ENCODE measurements at places on chromosomes 7 and 10.

- peak; percentile 24 for DNase-seq
These were observed at the start of gene LAMB1 for GRCh38 chr7:108002726-108003598. Gene LAMB1, minus strand, starts transcription at chr7:108003161. Its CDS starts 276 bp downstream, at chr7:108002885.

DNA sequence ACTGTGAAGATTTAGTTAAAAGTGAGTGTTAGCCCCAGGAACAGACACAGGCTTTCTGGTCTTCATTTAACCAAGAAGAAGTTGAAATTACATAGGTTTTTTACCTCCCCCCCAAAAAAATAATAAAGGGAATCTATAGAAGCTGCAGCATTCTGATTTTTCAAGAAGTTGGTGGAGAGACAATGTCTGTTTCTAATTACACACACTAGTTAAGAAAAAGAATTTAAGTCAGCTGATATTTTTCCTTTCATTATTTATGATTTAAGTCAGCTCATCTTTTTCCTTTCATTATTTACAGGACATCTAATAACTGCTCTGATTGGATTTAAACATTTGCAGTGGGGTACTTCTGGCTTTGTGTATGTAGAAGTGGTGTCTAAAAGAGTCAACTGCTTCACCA, 201.4 kb upstream of the NRP1 start:
- DNase-seq: no peak

- DNase-seq: no peak
These were observed 132.5 kb downstream of the WDR37 start for GRCh38 chr10:1188558-1189135.

GRCh38 chr10:42879380-42880254, 97.0 kb downstream of the BMS1 start:
- no peak for DNase-seq

GRCh38 chr10:123355748-123356481, 201.7 kb downstream of the BUB3 start:
- no peak for DNase-seq

- DNase-seq: no peak
These were observed 262.9 kb downstream of the PTPRN2 start for GRCh38 chr7:158324397-158325360.

DNA sequence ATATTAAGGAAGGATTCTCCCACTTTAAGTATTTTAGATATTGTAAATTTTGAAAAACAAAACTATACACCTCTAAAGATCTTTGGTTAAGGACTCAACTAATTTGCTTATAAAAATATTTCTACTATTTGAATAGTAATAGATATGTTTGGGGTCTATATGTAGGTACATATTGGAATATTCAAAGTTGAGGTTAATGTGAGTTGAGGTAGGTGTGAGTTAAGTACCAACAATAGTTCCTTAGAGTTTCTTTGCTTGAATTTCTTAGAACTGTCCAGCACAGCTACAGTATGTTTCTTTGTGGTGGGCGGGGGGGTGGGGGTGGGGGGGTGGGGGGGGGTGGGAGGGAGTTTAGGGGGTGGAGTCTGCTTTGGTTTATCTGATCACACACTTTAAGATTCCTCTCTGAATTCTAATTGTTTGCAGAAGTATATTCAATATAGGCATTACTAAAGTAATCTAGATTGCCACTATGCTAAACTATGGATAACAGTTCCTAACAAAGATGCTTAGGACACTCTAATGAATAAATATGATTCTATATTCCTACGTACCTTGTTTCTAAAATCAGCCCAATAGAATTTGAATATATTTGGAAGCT, 2.1 kb downstream of the GRM3 start:
- no peak for DNase-seq

GRCh38 chr7:2411815-2412586, 8.6 kb downstream of the CHST12 start:
- DNase-seq: no peak

- no peak for DNase-seq
These were observed 46.7 kb upstream of the FAM3C start for GRCh38 chr7:121442845-121443244.

DNA sequence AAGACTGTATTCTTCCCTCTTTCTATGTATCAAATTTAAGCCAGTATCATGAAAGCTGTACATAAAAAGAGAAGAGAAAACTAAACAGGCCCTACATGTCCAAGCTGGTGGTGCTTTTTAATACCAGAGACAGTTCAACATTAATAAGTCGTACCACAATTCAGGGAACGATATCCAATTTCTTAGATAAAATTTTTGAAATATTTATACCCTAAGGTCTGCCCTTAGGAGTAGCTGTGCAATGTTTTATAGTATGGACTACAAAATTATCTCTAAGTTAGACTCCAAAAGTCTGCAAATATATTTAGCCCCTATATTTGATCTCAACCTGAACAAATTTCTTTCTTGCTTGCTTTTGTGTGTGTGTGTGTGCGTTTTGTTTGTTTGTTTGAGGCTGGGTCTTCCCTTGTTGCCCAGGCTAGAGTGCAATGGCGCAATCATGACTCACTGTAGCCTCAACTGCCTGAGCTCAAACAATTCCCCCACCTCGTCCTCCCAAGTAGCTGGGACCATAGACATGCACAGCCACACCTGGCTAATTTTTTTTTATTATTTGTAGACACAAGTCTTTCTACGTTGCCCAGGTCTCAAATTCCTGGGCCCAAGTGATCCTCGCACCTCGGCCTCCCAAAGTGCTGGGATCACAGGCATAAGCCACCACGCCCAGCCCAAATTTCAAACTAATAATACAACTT, 13.2 kb downstream of the ARHGAP19 start:
- no peak for DNase-seq

GRCh38 chr7:3197567-3198213, 103.4 kb upstream of the SDK1 start:
- no peak for DNase-seq

GRCh38 chr7:72405418-72405817, 6.7 kb downstream of the CALN1 start:
- DNase-seq: no peak

GRCh38 chr10:1410032-1410431, 327.3 kb downstream of the ADARB2 start:
- no peak for DNase-seq

DNA sequence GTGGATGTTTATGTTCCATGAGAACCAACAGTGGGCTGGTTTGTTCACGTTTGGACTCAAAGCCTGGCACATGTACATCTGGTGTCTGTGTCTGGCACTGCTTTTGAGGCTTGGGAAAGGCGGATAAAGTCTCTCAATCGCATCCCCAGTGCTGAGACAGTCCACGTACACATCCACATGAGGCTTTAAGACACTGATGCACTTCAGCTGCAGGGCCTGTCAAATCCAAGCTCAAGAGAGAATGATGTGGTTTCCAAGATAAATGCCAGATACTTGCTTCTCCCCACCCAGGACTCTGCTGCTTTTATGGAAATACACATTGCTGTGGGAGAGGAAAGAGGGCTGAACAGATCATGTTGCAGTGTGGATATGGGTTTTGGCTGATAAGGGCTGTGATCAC, 178.4 kb downstream of the ADARB2 start:
- DNase-seq: no peak

- no peak for DNase-seq
These were observed 73.8 kb upstream of the PAPSS2 start for GRCh38 chr10:87585565-87586514.

DNA sequence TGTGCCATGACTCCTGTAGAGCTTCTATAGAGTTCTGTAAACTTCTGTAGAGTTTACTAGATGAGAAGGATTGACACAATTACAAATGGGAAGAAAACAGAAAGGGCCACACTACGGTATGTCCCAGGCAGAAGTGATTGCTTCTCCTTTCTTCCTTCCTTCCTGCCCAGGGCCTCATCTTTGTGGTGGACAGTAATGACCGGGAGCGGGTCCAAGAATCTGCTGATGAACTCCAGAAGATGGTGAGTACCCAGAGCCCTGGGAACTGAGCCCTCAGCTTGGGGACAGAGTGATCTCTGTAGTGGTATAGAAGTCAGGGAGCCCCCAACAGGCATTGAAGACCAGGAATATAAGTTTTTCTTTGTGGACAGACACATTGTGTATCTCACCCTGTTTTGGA, 1.7 kb downstream of the ARF5 start:
- DNase-seq: no peak

DNA sequence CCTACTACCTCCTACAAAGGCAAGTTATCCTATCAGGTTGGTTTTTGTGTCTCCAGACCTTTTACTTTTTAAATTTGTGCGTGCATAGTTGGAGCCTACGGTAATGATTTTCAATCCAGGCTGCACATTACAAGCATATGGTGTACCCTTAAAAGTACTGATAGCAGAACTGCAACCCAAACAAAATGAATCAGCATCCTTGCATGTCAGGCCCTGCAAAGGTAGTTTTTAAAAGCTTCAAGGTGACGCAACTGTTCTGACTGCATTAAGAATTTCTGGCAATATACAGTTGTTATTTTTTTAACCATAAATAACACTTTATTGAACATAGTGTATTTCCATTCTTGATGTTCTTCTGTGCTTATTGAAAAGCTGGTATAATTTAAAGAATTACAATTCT, 28.9 kb downstream of the GNAT3 start:
- no peak for DNase-seq

DNA sequence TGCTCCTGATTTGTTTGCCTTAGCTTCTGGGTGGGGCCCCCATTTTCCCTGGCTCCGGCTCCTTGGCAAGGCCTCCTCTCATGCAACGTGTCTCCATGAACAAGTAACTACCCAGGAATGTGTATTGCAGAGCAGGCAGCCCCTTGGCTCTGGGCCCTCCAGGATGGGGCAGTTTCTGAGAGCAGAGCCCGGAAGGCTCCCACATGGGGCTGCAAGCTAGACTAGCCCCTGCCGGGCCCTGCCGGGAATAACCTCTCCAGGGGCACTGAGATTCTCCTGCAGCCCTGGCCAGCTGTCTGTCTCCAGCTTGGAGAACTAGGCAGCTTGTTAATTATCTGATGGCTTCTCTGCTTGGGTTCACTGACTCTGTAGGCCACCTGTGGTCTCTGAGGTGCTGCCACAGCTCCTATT, 184.0 kb upstream of the INHBA start:
- no peak for DNase-seq

- no peak for DNase-seq
These were observed 243.0 kb downstream of the WDR37 start for GRCh38 chr10:1299041-1299726.
